ENCODE measurements at places on chromosomes 2 and 18.

- no peak for DNase-seq
These were observed 53.8 kb downstream of the COL6A3 start for GRCh38 chr2:237359894-237360780.

DNA sequence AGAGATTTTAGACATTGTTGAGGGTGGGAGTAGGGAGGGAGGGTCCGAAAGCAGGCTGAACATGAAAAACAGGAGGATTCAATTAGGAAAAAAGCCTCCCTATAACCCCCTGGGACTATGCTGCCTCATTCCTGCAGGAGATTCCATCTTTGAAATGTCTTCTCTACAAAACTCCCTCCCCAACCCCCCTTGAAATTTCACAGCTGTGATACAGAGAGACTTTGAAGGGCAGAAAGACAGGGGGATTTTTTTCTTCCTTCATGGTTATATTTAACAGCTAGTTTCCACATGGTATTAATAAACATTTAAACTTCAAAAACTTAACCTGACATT is 57.6 kb downstream of the TRIB2 start:
- DNase-seq: peak; percentile 31

- DNase-seq: no peak
These were observed 67.3 kb downstream of the PARD6G start for GRCh38 chr18:80179857-80180558.

GRCh38 chr18:62486290-62486964 is 36.4 kb upstream of the ZCCHC2 start:
- DNase-seq: peak; percentile 4

GRCh38 chr2:232674491-232674890 is 22.6 kb upstream of the GIGYF2 start:
- no peak for DNase-seq

- no peak for DNase-seq
These were observed 139.6 kb upstream of the NETO1 start for GRCh38 chr18:73007195-73007914.

DNA sequence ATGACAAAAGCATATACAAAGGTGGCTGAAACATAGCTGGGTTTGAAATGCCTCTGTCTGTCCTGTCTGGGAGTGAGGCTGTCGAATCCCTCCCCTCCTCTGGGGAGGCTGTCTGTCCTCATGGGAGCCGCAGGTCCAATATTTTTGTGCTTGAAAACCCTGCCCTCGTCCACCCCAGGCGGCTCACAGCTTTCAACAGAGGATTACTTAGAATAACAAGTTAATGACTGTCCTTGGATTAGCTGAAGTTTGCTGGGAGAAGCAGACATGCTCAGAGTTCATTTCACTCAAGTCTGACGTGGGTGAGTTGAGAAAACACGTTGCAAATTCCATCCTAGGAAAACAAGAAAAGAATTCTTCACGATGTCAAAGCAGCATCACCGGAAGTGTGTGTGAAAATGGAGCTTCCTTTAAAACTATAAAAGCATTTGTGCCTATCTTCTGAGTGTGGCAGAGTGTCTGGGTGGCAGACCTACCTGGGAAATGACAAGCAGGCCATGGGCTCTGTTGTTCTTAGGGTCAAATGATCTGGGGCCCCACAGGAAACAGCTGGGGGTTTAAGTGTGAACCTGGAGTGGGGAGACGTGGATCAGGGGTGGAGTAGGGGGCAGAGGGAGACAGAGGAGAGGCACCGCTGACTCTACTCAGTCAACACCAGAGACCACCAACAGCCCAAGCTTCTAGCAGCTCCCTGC is 77.1 kb downstream of the DDX1 start:
- peak; percentile 33 for DNase-seq

- DNase-seq: no peak
These were observed 37.4 kb upstream of the KLHL29 start for GRCh38 chr2:23347471-23348092.

DNA sequence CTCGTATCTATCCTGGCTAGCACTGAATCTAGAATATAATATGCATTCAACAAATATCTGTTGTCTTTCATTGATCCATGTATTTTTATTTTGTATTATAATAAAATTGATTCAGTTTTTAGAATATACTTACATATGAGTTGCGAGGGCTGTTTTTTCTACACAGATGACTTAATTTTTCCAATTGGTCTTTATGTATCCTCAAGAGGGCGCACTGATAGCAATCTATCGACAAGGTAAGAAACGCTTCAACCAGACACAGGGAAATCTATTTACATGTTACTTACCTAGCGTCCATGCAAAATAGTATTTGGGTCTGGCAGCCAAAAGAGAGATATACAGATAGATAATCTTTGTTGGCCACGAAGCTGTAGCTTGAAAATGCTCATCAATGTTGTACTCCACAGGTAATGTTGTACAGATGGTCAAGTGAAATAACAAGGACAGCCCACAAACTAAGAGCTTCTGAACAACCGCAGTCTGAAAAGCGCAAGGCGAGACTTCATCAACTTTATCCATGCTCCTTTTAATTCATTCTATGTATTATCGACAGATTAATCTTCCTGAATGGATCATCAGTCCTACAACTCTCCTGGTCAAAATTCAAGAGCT is 35.5 kb upstream of the KIDINS220 start:
- peak; percentile 60 for DNase-seq

DNA sequence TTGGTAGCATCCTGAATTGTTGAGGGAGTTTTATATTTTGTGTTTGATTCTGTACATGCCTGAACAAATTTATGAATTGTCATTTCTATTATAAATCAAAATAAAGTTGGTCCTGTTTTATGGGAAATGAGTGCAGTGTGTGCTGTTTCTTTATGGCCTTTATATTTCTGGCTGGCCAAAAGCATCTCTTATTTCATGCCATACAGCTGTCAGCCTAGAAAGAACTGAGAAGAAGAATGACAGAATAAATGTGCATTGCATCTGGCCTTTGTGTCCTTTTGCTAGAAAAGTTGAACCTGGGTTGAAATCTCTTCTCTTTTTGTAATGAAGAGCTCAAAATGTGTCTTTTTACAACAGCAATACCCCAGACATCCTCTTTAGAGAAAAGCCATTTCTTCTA is 474.7 kb upstream of the LRATD1 start:
- no peak for DNase-seq

DNA sequence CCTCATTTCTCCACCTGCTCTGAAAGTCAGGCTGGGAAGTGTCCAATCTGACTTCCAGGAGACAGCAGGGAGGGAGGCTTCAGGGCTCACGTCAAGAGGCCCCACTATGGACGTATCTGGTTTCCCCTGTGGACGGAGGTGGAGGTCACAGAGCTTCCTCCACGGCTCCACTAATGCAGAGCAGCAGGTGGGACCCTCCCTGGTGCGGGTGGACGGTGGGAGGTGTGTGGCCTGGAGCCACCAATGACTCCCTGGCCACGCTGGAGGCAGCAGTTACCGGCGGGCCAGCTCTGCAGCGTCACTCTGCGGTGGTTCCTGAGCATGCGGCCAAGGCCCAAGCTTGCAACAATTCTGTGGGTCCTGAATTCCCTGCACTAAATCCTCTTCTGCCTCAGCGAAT is 9.0 kb downstream of the CRACDL start:
- DNase-seq: no peak

DNA sequence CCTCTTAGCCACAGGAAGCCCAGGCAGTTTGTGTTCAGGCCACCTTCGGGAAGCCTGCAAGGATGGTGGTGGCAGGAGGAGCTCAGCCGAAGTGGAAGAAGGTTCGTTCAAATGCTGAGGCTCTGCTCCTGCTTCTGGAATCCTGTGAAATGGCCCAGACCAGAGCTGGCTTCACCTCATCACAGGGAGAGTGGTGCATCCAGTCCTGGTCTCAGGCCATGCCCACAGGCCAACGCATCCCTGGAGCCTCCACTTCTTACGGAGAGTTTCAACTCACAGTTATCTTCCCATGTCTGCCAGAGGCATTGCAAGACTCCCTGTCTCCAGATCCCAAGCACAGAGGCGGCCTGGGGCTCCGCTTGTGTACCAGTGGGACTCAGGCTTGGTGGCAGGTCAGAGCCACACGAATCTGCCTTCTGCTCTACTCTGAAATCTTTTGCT is 82.3 kb downstream of the NDUFA10 start:
- DNase-seq: no peak

GRCh38 chr2:54859997-54860701 is 136.7 kb downstream of the EML6 start:
- peak; percentile 96 for DNase-seq

GRCh38 chr18:48835119-48835518 is 115.6 kb downstream of the SMAD7 start:
- DNase-seq: no peak

DNA sequence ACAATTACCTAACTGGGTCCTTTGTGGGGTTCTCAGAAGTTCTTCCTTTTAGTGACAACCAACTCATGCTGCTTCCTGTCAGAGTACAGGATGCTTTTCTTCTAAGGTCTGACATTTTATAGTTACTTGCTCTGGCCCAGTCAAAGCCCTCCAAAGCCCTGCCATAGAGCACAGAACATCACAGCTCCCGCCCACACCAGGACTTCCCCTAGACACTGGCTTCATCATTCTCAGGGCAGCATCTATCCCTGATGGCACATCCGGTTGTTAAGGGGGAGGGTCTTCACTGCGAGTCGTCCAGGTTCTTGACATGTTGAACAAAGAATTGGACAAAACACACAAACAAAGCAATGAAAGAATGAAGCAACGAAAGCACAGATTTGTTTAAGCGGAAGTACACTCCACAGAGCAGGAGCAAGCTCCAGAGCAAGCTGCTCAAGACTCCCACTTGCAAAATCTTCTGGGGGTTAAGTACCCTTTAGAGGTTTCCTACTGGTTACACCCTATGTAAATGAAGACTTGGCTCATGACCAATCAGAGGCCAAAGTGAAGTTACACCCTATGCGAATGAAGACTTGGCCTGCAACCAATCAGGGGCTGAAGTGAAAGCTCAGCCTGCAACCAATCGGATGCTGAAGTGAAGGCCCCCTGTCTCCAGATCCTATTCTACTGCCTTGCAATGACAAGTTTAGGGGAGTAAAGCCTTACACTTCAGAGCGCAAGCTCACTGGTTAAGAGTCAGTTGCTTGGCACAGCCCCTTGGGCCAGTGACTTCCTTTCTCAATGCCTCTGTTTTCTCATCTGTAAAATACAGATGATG is 79.0 kb downstream of the HDAC4 start:
- DNase-seq: no peak

DNA sequence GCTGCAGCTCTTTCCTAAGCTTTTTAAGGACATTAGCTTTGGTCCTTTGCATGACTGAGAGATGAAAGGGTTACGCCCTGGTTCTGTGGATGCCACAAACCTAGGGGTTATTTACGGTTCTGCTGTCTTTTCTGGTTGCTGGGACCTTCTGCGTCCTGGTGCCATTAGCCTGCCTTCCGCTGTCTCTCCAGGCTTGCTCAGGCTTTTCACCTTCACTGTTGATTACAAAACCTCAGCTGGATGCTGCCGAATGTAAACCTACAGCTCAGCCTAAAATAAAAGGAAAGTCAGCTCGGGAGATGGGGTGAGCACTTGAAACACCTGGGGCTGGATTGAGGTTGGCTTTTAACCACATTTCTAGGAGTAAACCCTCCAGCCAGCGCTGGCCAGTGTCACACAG is 130.9 kb upstream of the ARHGAP28 start:
- no peak for DNase-seq

GRCh38 chr18:57961876-57962505 is 82.0 kb upstream of the NEDD4L start:
- peak; percentile 36 for DNase-seq

GRCh38 chr2:192030289-192030688 is 164.4 kb downstream of the TMEFF2 start:
- DNase-seq: no peak

DNA sequence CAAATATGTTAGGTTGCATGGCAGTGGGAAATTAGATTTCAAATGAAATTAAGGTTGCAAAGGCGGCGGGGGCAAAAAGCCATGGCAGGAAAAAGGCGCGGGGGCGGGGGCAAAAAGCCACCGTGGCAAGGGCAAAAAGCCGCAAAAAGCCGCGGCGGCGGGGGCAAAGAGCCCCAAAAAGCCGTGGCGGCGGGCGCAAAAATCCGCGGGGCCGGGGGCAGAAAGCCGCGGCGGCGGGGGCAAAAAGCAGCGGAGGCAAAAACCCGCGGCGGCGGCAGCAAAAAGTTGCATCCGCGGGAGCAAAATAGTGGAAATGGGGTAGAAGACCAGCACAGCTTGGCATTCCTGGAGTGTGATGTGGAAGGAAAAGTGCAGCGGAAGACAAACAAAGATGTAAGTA is 417.1 kb downstream of the ANKRD30B start:
- DNase-seq: no peak

Measured in EH (cell line).